NCI-H510A treated with DMSO at 0.1 percent for 48 hours (cell line): ENCODE measurements at places on chromosomes 2 and 18.

DNA sequence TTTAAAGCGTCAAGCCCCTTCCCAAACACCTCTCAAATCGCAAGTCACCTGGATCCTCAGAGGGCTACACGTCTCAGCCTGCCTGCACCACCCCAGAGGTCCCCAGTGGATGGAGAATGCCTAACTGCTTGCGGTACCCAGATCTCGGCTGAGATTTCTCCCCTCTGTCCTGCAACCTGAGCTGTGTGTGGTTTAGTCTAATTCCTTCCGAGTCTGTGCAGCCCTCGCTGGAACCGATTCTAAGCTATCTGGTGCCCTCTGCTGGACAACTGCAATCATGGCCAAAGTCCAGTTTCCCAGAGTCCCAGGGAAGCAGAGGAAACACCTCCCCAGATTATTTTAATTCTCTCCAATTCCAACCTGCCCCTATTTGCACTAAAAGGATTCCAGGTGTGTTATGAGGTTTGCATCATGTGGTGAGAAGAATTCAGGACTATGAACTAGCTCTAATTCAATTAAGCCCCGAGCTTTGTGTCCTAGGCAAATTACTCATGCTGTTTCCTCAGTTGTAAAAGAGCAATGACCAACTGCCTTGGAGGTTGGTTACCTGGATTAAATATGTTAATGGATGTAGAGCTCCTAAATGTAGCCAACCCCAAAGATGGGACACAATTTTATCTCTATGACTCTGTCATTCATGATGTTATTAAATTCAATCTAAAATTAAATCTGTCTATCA lies 276.1 kb upstream of the NCKAP5 start:
- DNase-seq = peak; percentile 68

DNA sequence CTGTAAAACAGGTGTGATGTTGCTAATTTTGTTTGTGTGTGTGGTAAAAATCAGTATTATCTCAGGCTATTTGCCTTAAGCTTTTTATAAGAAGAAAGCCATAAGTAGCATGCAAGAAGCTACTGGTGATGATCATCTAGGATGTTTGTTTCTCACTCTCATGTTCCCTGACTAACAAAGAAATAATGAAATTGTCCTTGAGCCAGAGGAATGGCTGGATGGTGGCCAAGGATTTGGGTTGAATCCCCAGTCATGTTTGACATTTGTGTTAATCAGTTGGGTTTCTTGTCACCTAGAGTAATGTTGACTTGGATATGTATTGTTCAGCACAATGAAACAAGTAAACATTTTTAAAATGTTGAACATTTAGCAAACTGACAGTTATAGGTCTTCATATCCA lies 496.8 kb upstream of the ZEB2 start:
- no peak for DNase-seq

GRCh38 chr2:197878792-197879191 lies 74.4 kb downstream of the PLCL1 start:
- DNase-seq = no peak

DNA sequence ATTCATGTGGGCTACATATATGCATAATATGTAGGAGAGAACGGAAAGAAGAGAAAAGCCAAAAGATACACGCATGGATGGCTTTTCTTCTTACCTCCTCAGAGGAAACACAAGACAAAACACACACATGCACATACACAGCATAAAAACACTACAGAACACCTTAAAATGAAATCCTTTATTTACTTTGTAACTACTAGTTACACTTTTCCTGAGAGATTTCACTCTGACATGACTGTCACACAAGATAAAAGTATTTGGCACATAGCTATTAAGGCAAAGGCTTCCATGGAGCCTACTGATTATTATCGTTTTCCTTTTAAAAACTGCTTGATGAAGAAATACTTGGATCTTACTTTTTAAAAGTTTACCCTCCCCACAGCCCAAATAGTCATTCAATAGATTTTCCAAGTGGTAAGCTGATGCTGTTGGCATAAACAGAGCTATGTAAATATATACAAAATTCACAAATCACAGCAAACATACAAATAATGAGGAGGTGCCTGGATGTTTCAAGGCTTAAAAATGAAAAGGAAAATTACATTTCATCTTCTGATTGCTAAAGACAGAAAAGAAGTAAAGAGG lies 8.6 kb downstream of the ZEB2 start:
- no peak for DNase-seq

GRCh38 chr2:239329972-239330572 lies 70.7 kb downstream of the HDAC4 start:
- no peak for DNase-seq

- DNase-seq = no peak
Measured at GRCh38 chr2:106115665-106116064, 78.4 kb downstream of the UXS1 start.

DNA sequence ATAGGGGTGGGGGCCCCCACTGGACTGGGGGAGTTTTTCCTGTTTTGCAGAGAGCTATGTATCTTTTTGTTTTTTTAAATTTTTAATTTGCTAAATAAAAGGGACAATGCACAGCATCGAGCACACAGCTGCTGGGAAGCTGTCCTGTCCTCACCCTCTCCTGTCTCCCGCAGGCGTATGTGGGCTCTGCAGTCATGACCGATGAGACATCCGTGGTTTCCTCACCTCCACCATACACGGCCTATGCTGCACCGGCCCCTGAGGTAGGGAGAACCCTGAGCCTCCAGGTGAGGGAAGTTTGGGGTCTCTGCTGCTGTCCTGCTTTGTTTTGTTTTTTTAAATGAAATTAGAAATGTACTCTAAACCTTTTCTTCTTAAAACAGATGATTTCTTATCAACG lies 27.6 kb downstream of the PLEKHB2 start:
- DNase-seq = no peak

DNA sequence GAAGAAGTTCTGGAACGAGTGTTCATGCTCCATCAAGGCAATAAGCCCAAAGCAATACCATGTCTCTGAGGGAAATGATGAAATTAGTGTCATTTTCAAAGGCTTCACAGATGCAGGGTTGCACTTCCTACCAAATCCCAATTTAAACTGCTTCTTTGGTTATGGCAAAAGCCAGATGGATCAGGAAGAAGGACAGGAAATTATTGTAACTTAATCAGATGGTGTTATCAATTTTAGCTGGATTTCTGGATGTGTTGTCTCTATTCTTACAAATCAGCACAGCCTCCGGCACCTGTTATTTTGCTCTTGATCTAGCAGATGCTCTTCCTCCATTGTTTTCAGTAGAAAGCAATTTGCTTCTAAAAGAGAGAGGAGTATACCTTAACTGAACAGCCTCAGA lies 693.4 kb downstream of the SOCS6 start:
- no peak for DNase-seq

GRCh38 chr2:128396500-128396891 lies 77.8 kb upstream of the HS6ST1 start:
- peak; percentile 36 for DNase-seq
